Forelimb muscle (tissue), 1 donor: ENCODE measurements at places on chromosomes 4 and X.

DNA sequence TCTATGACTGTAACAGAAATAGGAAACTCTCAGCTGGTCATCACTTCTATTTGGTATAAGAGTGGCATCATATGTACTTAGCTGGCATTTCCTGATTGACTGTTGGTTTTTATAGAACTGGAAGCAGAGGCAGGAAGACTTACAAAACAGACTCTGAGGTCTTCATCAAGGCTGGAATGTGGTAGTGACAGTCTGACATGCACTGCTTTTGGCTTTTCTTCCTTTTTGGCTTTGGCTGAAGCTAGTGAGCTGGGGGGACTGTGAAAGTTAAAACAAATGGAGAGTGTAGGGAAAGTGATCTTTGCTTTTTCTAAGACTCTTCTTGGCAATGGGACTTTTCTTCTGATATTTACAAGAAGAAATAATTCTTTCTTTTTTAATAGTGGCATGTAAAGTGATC, 121.1 kb upstream of the SLC4A4 start:
- no peak for DNase-seq

DNA sequence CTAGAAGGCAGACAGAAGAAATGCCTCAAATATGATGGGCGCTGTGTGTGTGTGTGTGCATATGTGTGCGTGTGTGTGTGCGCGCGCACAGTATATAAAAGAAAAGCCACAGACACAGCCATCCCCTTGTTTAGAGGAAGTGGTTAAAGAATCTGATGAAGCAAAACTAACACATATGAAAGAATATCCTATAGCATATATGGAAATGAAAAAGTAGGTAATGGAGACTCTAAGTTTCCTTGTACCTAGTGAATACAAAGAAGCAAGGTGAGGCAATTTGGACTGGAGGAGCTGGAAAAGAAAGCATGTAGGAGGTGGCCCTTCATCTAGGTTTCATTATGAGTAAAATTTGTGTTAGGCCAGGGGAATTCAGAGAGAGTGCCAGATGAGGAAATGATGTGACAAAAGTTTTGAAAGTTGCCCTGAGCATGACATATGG, 58.6 kb upstream of the MCF2 start:
- no peak for DNase-seq

DNA sequence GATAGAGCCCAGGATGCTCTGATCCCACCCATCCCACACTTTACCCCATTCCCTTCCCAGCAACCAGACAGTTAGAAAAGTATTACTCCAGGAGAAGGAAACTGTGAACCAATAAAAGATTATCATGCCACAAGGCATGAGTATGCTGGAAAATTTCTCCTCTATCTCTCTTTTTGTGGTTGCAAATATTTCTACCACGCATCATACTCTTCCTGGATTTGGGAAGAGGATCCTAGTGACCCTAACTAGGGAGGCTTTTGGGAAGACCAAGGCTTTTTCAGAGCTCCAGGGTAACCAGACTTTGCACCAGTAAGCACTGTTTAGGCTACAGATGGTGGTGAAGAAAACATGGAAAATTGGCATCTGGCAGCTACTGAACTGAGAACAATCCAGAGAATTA, 257.6 kb upstream of the CLNK start:
- DNase-seq: no peak

- DNase-seq: no peak
Measured at GRCh38 chrX:14919407-14919806, 46.2 kb downstream of the MOSPD2 start.

DNA sequence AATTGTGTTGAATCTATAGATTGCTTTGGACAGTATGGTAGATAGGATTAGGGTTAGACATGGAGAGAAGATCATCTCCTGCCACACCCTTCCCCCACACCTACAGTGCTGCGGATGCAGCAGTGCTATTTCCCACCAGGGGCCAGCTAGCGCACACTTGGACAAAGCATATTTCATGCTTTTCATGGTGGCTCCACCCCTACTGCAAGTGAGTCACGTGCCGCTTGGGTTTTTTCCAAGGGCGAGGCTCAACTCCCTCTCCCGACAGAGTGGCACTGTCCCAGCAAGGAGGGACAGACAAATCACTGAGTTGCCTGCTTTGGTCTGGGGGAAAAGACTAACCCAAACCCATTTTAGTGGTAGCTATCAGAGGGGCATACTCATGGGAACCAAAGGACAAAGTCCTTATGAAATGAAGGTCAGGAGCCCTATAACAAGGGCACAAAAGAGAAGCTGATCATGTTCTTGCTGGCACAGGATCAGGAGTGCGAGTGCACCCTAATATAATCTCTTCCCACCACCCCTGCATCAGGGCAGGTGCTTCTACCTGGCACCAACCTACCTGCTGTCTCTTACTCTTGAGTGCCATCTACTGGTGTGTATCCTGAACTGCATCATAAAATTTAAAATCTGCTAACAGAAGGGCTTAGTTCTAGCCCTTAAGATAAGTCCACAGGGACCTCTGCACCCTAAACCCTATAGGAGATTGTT, 55.1 kb upstream of the PGAM4 start:
- DNase-seq: no peak

DNA sequence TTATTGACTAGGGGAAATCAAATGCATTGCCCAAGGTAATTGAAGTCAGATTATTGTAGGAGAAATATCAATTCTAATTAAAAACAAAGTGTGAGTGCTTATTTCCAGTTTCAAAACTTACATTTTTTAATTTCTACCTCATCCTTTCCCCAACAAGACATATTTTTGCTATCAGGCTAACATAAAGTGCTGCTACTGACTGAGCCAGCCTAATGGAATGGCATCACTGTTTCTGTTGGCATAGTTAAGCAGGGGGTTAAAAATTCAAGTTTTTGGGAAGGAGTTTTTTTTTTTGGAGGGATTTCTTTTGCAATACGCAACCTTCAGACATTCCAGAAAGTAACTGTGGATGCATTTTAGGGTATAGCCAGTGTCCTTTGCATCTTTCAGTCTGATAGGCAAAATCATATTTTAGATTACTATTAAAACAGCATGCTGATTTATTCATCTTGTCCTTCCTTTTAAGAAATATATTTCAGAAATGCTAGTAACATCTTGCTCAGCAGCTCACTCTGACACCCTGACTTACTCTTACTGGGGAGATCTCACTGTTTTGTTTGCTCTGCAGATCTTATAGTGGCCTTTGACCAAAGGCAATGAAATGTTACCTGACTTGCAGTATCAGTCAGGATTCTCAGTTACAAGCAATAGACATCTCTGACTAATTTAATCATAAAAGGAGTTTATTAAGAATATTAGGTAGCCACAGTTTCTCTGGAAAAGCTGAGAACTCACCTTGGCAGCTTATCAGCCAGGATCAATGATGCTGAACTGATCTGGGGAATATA, 24.4 kb downstream of the GAB1 start:
- DNase-seq: no peak

DNA sequence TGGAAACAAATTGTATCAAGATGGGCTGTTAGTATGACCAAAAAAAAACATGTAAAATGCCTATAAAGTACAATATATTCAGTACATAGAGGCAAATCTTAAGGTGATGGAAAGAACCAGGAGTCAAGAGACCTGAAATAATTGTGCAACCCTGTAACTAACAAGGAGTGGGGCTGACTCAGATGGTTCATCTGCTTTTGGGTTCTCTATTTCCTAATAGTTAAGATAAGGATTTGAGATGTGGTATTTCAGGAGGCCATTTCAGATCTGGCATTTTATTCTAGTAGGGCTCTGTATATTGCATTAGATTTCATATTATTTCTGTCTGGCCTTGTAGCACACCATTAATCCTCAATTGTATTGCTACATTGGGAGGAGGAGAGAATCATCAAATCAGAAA, 268.4 kb downstream of the HS3ST1 start:
- no peak for DNase-seq

GRCh38 chr4:33649015-33649414, 2595.3 kb downstream of the ARAP2 start:
- no peak for DNase-seq

DNA sequence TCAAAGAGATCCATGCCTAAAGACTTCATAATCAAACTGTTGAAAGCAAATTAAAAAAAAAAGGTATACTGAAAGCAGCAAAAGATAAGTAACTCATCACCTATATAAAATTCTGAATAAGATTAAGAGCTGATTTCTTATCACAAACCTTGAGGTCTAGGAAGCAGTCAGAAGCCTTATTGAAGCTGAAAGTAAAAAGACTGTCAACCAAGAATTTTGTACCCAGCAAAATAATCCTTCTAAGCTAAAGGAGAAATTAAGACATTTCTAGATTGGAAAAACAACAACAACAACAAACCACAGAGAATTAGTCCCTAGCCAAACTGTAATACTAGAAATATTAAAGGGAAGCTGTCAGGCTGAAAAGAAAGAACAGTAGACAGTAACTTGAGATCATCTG, 622.9 kb downstream of the PCDH7 start:
- DNase-seq: no peak

GRCh38 chr4:156765277-156765676, 206.3 kb downstream of the PDGFC start:
- no peak for DNase-seq

DNA sequence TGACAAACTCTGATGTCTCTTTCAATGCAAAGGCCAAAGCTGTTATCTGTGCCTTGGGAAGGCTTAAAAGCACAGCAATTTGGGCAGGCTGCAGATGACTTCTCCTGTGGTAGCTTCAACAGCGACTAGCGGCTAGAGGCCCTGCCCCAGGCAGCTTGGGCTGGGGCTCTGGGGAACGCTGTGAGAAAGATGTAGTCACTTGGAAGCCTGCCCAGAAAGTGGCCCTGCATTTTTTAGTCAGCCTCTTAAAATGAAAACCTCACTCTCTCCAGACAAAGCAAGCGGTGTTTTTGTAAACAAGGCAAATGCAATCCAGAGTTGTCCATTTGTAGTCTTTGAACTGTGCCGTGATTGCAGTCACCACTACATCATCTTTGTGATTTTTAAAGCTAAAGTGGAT, 27.5 kb downstream of the PCYT1B start:
- peak; percentile 6 for DNase-seq

GRCh38 chrX:105635794-105636193, 186.5 kb upstream of the NRK start:
- DNase-seq: no peak

DNA sequence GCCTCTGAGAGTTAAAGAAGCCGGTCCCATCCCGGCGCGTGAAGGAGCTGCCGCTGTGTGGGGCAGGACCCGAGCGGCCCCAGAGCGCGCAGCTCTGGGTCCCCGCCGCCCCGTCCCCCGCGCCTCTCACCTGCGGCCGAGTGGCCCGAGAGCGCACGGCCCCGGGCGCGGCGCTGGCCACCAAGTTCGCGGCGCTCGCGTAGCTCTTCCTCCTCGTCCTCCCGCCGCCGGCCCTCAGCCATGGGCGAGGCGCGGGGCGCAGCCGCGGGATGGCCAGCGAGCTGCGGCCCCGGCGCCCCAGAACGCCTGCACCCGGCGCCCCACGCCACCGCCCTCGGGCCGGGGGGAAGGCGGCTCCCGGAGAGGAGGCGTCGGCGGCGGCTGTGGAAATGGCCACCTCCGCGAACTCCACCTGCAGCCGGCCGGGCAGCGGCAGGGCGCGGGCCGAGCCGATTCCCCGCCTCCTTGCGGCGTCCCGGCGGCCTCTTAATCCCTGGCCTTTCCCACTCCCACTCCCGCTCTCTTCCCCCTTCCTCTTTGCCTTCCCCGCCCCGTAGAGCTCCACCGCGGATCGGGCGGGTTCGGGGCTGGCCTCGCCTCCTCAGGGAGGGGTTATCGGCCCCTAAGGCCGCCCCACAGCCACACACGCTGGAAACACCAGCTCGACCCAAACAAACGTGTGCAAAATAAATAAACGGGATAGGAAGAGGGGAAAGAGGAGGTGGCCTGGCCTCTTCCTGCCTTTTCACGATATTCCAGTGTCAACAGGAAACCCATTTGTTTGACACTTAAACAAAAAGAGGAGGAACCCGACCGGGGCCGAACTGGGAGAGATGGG, at the start of gene SH3D19:
Gene SH3D19, minus strand, starts transcription at position 495 of the 838 bp plus-strand sequence. Its CDS starts 253 bp downstream, at position 242.
- peak; percentile 45 for DNase-seq

GRCh38 chr4:52659722-52660261, 691 bp upstream of the USP46 start:
- no peak for DNase-seq

DNA sequence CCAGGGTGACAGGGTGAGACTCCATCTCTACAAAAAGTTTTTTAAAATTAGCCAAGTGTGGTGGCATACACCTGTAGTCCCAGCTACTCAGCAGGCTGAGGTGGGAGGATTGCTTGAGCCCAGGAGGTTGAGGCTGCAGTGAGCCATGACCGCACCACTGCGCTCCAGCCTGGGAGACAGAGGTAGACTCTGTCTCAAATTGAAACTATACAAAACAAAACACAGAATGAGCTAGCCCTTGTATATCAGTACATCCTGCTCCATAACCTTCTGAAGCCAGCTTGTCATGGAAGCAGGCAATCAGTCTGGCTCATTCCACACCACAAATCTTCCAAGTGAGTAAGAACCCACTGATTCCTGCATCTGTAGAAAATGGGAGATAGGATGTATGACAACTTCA, 49.0 kb downstream of the CD99L2 start:
- no peak for DNase-seq

GRCh38 chrX:150664290-150664689, 28.9 kb upstream of the MTMR1 start:
- no peak for DNase-seq

DNA sequence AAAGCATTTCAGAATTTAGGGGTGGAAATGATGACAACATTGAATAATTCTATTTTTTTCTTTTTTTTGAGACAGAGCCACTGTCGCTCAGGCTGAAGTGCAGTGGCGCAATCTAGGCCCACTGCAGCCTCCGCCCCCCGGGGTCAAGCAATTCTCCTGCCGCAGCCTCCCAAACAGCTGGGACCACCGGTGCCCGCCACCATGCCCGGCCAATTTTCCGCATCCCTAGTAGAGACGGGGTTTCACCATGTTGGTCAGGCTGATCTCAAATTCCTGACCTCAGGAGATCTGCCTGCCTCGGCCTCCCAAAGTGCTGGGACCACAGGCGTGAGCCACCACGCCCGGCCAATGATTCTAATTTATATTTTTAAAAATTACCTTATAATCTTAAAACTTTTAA, 7.2 kb downstream of the NBDY start:
- DNase-seq: no peak

DNA sequence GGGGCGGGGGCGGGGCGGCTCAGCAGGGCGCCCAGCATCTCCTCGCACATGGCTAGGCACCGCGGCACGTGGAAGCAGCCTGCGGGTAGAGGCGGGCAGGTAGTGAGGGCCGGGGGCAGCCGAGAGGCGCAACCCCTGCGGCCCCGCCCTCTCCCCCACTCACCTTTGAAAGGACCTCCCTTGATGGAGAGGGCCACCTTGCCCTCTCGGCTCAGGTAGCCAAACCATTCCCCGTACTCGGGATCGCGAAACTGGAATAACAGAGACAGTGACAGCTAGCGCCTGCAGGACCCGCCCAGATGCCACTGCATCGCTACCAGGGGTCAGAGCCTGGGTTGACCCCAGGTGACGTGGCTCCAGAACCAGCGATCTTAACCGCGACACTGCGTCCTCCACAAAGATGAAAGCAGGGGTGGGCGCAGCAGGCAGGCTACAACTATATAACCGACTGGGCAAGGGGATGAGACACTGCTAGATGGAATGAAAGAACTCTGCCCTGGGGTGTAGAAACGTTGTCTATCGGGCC, 552 bp upstream of the NAA10 start:
- no peak for DNase-seq

GRCh38 chr4:41594432-41594831, 56.5 kb downstream of the LIMCH1 start:
- no peak for DNase-seq
